ENCODE measurements at places on chromosomes 2 and 18.

- no peak for DNase-seq
Observed at GRCh38 chr18:47280121-47280520, 28.7 kb upstream of the SKOR2 start.

- no peak for DNase-seq
Observed at GRCh38 chr2:221289389-221289788, 282.7 kb downstream of the EPHA4 start.

DNA sequence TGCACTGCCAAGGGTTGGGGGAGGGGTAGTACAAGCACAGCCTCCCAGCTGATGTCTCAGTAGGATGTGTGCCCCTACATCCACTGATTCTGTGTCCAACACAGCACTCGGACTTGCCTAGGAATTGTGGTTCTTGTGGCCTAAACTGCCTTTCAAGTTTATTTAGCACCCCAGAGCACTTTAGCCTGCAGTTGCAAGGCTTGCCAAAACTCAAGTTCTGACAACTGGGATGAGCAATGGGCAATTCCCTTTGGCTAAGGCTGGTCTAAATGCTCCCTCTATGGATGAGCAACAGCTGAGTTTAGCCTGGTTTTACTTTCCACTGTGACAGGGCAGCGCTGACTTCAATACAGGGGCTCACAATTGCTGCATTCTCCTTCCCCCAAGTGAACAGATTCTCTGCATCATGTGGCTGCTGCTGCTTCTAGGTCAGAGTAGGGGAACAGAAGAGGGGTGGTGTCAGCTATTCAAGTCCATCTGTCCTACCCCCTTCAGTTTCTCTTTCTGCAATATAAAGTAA, 471.5 kb downstream of the PIK3C3 start:
- no peak for DNase-seq

GRCh38 chr2:236818281-236819045, 248.8 kb downstream of the ACKR3 start:
- DNase-seq = no peak

DNA sequence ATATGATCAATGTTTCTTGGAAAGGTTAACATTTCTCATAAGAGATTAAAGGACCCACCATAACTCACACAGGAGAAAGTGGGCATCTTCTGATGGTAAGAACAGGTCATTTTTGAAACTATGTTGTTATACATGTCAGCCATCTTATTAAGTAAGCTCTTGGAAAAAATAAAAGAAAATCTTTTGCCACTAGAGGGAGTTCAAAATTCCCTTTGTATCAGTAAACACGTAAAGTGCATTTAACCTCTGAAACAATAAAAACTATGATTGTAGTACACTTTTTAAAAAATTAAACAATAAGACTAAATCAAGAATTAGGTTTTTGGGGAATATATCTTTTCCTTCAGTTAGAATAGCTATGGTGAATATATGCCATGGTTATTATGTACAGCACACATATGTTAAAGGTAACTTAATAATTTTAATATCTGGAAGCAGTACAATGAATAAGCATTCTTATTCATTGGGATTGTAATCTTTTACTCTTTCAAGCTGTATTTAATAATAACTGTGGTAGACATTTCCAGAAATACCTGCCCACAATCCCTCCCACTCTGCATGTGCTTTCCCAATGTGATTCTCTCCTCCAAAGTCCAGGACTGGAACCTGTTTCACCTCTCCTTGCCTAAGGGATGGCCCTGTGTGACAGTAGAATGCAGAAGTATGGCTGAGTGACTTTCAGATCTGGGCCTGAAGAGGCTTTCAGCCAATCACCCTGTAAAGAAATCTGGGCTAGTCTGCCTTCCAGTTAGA, 64.2 kb downstream of the RBMS1 start:
- DNase-seq = no peak

DNA sequence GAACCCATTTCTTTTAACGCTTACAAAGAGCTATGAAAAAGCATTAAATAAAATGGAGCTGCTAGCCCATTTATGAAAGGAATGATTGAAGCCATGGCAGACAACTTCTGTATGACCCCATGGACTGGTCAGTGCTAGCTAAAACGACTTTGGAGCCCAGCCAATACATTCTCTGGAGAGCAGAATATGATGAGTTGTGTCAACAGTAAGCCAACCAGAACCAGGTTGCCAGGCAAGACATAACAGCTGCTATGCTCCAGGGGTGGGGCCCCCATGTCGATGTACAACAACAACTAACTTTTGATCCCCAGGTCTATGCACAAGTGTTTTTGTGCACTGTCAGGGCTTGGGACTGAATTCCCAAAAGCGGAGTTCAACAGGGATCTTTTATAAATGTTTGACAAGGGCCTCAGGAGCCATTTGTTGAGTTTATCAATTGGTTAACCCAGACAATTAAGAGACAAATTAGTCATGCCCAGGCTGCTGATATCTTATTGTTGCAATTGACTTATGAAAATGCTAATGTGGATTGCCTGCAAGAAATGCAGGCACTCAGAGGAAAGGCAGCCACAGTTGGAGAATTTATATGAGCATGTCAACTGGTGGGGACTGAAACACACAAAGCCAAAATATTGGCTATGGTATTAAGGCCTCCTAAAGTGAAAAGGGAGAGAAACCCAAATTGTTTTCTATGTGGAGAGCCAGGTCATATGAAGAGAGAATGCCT, 64.6 kb upstream of the MYO3B start:
- DNase-seq = no peak
